Aortic smooth muscle cell (primary cell): ENCODE measurements at places on chromosomes 4 and X. TPM values are rescaled to one million over a fixed set of nuclear protein-coding genes. Genes with fewer than 3 reads are reported as not detected.

IQCM gene
- total RNA-seq: not detected in 2 replicates

MMRN1 gene
- total RNA-seq: 4.7 and 11.1 TPM in 2 replicates

SSX2B gene
- total RNA-seq: not detected in 2 replicates

CXorf65 gene
- total RNA-seq: not detected in 2 replicates
